ENCODE measurements at places on chromosomes 2 and 18. TPM values are rescaled to one million over a fixed set of nuclear protein-coding genes. Genes with fewer than 3 reads are reported as not detected.

The CCDC150 gene
- total RNA-seq, result 13.8 TPM

The MERTK gene
- total RNA-seq, result 0.70 TPM

DNA sequence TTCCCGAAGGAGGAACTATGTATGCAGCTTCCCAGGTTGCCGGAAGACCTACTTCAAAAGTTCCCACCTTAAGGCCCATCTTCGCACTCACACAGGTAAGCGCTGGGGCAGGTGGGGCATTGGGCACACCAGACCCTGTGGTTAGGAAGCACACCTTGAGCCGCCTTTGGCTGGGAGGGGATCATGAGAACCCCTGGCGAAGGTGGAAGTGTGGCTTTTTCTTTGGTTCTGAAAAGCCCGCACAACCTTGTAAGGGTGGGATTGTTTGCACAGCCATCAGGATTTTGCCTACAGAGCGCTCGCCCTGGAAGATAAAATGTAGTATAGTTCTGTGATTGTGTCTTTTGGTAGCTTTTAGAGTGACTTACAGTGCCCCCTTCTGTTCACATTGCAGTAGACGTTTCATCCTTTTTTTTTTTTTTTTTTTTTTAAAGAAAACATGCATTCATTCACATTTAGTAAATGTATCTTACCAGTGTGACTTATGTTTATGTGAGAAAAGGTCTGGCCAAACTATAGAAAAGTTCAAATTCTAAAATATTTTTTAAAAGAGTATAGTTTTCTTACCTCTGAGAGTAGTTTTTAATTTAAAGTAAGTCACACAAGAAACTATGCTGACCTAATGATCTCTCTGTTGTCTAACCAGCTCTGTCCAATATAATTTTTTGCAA is 5.3 kb downstream of the KLF11 start:
- DNase-seq, result no peak

DNA sequence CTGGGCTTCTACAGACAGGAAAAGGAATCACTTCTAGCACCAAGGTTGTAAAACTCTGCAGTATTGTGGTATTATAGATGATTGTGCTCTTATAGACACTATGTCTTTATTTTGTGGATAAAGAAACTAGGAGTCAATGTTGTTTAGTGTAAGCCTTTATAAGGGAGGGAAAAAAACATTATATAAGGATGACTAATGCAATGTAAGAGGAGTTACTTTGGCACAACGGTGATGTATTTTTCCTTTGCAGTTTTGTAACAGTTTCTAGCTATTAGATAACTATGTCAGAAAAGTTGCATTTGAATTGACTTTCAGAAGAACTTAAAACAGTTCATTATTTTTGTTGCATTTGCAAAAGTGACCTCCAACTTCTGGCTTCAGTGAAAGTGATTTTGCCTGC is 545.4 kb downstream of the CCDC85A start:
- DNase-seq, result no peak

- no peak for DNase-seq
These were observed 10.4 kb upstream of the STON1 start for GRCh38 chr2:48519593-48519992.

GRCh38 chr2:85245891-85246290 is 81.9 kb downstream of the TGOLN2 start:
- DNase-seq, result no peak

Measured in activated CD8-positive, alpha-beta T cell treated with anti-CD3 and anti-CD28 coated beads for 36 hours (primary cell).